ENCODE measurements at places on chromosomes 7 and 10. TPM values are rescaled to one million over a fixed set of nuclear protein-coding genes. Genes with fewer than 3 reads are reported as not detected.
A peak's percentile ranks its signal among the peaks of the same experiment; 100 is the strongest.

Gene AGBL3
- total RNA-seq = 0.67 TPM

Gene ABCB4
- total RNA-seq = 4.2 TPM

Gene RGR
- not detected for total RNA-seq

Gene DPYSL4
- total RNA-seq = 4.1 TPM

Gene AKR1C4
- not detected for total RNA-seq

Gene NDUFA5
- total RNA-seq = 110 TPM

DNA sequence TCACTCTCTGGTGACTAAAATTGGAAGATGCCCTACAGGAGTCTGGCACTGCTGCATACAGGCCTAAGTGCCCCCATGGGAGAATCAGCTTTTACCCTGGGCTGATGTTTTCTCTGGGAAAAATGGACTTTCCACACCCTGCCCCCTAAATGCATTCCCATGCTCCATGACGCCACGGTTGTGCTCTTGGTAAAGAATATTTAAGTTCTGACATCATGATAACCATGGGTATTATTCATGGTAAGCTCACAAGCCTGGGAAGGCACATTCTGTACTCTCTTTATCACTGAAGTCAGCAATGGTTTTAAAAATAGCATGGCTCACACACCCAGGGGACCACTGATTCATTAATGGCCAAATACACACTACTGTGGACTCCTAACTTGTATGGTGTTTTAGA is 43.4 kb downstream of the HIPK2 start:
- no peak overlapping the region for H3K4me3 ChIP-seq
- H3K27ac ChIP-seq = peak overlapping the region; percentile 96
- no peaks in the 10 kb centered on the region for H3K27me3 ChIP-seq
- H3K36me3 ChIP-seq = no peaks in the 10 kb centered on the region

DNA sequence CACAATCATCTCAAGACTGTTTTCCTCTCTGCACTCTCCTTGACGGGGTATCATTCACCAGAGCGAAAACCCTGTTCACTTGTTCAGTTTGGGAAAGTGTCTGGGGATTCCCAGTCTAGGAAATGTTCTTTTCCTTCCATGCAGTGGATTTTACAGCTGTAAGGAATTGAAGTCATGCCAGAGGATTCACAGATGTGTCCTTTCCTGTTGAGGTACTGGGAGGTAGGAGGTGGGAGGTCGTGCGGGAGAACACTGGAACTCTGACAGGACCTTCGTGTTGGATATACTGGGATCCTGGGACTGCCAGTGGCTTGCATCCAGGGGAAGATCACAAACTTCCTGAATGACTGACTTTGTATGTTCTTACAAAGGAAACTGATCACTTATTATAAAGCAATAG is 185.5 kb downstream of the BMPER start:
- H3K4me3 ChIP-seq = no peak overlapping the region
- DNase-seq = no peak
- no peak overlapping the region for H3K27ac ChIP-seq
- H3K36me3 ChIP-seq = no peaks in the 10 kb centered on the region

DNA sequence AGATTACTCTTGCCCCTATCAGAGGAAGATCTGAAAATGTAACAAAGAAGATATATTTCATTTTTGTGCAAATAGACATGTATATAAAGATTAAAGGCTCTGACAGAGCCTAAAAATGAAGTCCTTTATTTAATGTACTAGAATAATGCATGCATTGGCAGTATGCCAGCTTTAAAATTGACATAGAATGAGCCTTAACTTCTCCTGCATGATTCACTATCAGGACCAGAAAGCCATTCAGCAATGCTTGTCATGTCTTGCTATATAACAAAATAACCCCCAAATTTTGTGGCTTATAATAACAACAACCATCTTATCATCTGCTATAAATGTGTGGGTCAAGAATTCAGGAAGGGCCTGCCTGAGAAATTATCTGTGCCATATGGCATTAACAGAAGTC is 411.9 kb downstream of the GRM8 start:
- no peak overlapping the region for H3K27ac ChIP-seq
- H3K27me3 ChIP-seq = no peaks in the 10 kb centered on the region
- no peak overlapping the region for H3K4me3 ChIP-seq
- no peaks in the 10 kb centered on the region for H3K36me3 ChIP-seq
- no peaks in the 10 kb centered on the region for H3K4me1 ChIP-seq

DNA sequence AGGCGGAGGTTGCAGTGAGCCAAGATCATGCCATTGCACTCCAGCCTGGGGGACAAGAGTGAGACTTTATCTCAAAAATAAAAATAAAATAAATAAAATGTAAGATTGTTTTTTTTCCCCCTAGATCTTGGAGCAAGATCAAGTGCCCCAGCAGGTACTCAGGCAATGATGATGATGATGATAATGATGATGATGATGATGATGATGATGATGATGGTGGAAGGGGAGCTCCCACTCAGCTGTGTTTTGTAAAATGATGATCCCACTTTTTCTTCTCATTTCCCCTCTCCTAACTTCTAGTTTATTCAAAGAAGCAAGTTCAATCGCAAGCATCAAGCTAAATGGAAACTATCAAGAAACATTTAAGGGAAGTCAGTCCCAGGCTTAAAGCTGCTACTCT is 50.3 kb downstream of the PIK3CG start:
- no peaks in the 10 kb centered on the region for H3K4me1 ChIP-seq
- no peaks in the 10 kb centered on the region for H3K27me3 ChIP-seq
- no peaks in the 10 kb centered on the region for H3K36me3 ChIP-seq
- no peak overlapping the region for H3K27ac ChIP-seq

DNA sequence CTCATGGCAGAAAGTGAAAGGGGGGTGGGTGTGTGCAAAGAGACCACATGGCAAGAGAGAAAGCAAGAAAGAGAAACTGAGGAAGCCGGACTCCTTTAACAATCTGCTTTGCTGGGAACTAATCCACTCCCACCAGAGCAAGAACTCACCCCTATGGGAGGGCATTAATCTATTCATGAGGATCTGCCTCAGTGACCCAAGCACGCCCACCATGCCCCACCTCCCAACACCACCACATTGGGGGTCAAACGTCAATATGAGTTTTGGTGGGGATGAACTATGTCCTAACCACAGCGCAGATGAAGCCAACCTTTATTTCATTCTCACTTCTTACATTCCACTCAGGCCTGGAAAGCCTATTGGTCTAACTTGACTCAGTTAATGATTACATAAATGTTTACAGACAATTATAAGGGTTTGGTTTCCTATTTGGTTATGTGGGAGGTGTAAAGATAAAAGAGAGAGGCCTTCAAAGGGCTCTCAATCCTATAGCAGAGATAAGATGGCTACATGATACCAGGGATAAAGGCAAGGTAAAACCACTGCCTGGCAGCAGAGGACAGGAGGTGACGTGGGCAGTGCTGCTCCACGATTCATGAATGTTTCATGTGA is 601.8 kb downstream of the PARD3 start:
- no peaks in the 10 kb centered on the region for H3K36me3 ChIP-seq
- H3K27me3 ChIP-seq = no peaks in the 10 kb centered on the region
- DNase-seq = no peak
- H3K27ac ChIP-seq = no peak overlapping the region

- H3K36me3 ChIP-seq = no peaks in the 10 kb centered on the region
- peaks cover 58% of the 10 kb centered on the region for H3K4me1 ChIP-seq
- H3K4me3 ChIP-seq = no peak overlapping the region
Measured at GRCh38 chr7:16638282-16639280, 7.0 kb downstream of the ANKMY2 start.

DNA sequence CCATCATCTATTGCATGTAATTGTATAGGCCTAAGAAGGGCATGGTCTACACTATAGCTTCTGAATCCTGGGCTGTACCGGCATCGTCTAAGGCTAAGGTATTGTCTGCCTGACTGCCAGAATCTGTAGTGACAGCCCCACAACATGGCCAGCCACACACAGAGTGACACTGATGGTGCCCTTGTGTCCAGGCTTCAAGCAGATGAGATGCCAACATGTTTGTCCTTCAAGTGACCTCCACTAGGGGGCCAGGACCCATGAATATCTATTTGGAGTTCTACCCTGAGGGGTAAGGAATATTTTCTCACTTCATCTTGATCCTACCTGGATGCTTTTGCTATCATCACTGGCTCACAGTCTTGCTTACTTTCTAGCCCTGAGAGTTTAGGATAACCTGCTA is 1.5 kb downstream of the CYP3A7 start:
- H3K27ac ChIP-seq = no peak overlapping the region
- H3K36me3 ChIP-seq = peaks cover 5% of the 10 kb centered on the region
- H3K27me3 ChIP-seq = no peaks in the 10 kb centered on the region
- H3K4me1 ChIP-seq = no peaks in the 10 kb centered on the region

GRCh38 chr10:119653209-119653608 is 2.0 kb downstream of the BAG3 start:
- H3K27ac ChIP-seq = peak overlapping the region; percentile 99
- no peaks in the 10 kb centered on the region for H3K27me3 ChIP-seq
- DNase-seq = no peak
- peaks cover 5% of the 10 kb centered on the region for H3K36me3 ChIP-seq
- no peaks in the 10 kb centered on the region for H3K4me1 ChIP-seq

- H3K36me3 ChIP-seq = peaks cover 6% of the 10 kb centered on the region
- no peak for DNase-seq
- H3K4me1 ChIP-seq = no peaks in the 10 kb centered on the region
- no peak overlapping the region for H3K4me3 ChIP-seq
Measured at GRCh38 chr10:110843031-110843430, 28.7 kb upstream of the PDCD4 start.

- no peaks in the 10 kb centered on the region for H3K27me3 ChIP-seq
- H3K36me3 ChIP-seq = no peaks in the 10 kb centered on the region
- no peak overlapping the region for H3K4me3 ChIP-seq
Measured at GRCh38 chr7:610531-611280, 91.1 kb upstream of the PDGFA start.

GRCh38 chr7:130903358-130903974 is 169.5 kb upstream of the KLF14 start:
- peaks cover 7% of the 10 kb centered on the region for H3K36me3 ChIP-seq
- peak overlapping the region; percentile 63 for H3K27ac ChIP-seq
- H3K4me1 ChIP-seq = peaks cover 80% of the 10 kb centered on the region
- peak; percentile 54 for DNase-seq

DNA sequence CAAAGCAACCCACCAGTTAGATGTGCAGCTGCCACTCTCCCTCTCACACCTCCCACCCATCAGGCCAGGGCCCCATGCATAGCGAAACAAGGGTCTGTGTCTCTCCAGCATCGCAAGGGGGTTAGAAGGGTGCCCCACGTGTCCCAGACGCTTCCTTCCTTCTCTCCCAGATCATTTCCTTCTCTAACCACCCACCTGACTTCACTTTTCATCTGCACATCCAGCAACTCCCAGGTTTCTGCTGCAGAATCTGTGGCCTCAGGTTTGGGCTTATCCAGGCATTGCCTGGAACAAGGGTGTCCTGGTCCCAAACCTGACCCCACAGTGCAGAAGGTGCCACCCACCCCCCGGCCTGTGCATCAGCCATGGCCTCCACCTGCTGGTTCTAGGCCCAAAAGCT is 14.4 kb downstream of the PDIA4 start:
- no peaks in the 10 kb centered on the region for H3K27me3 ChIP-seq
- DNase-seq = no peak
- H3K27ac ChIP-seq = no peak overlapping the region
- H3K4me1 ChIP-seq = no peaks in the 10 kb centered on the region
- H3K4me3 ChIP-seq = no peak overlapping the region
- H3K36me3 ChIP-seq = peaks cover 87% of the 10 kb centered on the region

DNA sequence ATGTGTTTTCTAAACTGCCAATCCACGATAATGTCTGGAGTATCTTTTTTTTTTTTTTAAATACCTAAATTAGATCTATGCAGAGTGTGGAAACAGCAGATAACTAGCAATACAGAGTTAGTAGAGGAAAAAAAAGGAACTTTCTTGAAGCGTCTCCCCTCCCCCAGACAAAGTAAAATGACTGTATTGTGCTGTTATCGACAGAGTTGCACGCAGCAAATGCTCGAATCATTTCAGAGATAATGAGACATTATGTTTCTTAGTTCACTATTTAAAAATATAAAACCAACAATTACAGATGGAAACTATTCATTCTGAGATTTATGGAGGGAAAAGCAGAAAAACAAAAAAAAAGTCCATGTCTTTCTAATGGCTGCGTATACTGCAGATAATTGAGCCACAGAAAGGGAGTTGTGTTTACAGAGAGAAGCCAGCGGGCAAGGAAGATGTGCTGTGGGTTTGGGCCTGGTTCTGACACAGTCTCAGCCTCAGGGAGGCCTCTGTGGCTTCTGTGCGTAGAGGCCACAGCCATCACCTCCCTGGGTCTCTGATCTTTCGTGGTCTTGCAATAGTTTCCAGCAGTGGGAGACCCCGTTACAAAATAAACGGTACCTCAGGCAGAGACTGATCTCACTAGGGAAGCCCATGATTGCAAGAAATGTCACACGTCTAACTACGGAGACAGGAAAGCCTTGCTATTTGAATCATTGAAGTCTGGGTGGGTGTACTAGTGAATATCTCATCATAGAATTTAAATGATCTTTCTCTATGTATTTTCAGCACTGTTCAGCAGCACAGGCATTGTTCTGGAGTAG is 19.1 kb upstream of the KLF6 start:
- no peak for DNase-seq
- H3K27ac ChIP-seq = peak overlapping the region; percentile 96
- no peaks in the 10 kb centered on the region for H3K36me3 ChIP-seq
- H3K4me1 ChIP-seq = peaks cover 66% of the 10 kb centered on the region
- H3K4me3 ChIP-seq = no peak overlapping the region
- no peaks in the 10 kb centered on the region for H3K27me3 ChIP-seq

DNA sequence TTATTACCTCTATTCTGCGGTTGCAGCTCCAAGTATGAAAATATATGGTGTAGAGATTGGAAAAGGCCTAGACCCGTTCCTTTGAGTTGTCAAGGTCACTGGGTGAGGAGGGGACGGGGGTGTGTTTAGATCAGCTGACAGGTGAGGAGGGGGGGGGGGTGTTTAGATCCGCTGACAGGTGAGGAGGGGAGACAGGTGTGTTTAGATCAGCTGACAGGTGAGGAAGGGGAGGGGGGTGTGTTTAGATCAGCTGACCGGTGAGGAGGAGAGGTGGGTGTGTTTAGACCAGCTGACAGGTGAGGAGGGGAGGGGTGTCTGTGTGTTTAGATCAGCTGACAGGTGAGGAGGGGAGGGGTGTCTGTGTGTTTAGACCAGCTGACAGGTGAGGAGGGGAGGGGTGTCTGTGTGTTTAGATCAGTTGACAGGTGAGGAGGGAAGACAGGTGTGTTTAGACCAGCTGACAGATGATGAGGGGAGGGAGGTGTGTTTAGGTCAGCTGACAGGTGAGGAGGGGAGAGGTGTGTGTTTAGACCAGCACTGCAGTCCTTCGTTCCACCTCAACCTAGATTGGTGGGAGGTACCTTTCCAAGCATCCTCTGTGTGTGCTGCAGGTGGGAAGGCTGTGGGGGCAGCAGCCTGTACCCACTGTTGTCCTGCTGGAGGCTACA is 655.0 kb upstream of the ADARB2 start:
- H3K27me3 ChIP-seq = no peaks in the 10 kb centered on the region
- no peak for DNase-seq
- no peak overlapping the region for H3K4me3 ChIP-seq
- no peaks in the 10 kb centered on the region for H3K36me3 ChIP-seq
- no peak overlapping the region for H3K27ac ChIP-seq

- H3K4me1 ChIP-seq = no peaks in the 10 kb centered on the region
- H3K36me3 ChIP-seq = no peaks in the 10 kb centered on the region
- H3K27me3 ChIP-seq = no peaks in the 10 kb centered on the region
- no peak overlapping the region for H3K4me3 ChIP-seq
Measured at GRCh38 chr10:112232670-112233069, 49.1 kb upstream of the GPAM start.
